ENCODE measurements at places on chromosomes 5 and 9.
A peak's percentile ranks its signal among the peaks of the same experiment; 100 is the strongest.

DNA sequence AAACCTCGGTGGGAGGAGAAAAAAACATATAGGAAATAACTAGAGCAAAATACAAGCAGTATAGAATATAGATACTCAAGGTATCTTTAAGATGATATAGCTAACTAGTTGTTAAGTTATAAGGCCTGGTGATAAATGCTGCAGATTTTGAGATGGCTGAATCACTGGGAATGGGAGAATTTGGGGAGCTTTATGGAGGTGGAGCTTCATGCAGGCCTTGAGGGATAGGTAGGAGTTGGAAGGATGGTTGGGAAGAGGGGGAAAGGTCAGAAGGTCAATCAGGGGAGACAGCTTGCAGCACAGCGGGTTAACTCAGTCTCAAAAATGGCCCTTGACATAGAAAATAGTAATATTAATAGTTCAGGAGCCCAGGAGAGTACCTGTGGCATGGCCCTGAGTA lies 34.8 kb downstream of the RAI14 start:
- no peak for DNase-seq

- no peak for DNase-seq
Observed at GRCh38 chr5:74810915-74811314, 43.9 kb downstream of the NSA2 start.

- no peak for DNase-seq
Observed at GRCh38 chr5:66621146-66621545, 25.0 kb downstream of the MAST4 start.

- DNase-seq: no peak
Observed at GRCh38 chr5:72386639-72387038, 66.5 kb downstream of the PTCD2 start.

GRCh38 chr9:116247284-116247683 lies 93.7 kb downstream of the PAPPA start:
- DNase-seq: no peak

DNA sequence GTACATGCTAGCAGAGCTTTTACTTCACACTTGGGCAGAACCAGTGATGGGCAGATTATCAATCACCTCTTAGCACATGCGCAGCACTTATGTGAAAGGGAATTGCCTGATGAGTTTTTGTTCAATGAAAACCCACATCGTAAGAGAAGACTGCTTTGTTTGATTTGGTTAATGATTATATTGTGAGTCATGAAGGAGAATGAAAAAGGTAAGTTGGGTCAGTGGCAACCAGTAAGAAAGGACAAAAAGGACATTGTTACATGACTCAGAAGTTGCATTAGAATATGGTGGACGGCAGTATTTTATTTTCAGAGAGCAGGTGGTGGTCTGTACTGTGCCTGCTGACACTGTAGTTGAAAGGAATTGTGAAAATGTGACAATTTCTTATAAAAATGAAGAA lies 127.4 kb downstream of the AOPEP start:
- DNase-seq: peak; percentile 63

- DNase-seq: peak; percentile 60
Observed at GRCh38 chr5:171336521-171337209, 27.6 kb downstream of the TLX3 start.

DNA sequence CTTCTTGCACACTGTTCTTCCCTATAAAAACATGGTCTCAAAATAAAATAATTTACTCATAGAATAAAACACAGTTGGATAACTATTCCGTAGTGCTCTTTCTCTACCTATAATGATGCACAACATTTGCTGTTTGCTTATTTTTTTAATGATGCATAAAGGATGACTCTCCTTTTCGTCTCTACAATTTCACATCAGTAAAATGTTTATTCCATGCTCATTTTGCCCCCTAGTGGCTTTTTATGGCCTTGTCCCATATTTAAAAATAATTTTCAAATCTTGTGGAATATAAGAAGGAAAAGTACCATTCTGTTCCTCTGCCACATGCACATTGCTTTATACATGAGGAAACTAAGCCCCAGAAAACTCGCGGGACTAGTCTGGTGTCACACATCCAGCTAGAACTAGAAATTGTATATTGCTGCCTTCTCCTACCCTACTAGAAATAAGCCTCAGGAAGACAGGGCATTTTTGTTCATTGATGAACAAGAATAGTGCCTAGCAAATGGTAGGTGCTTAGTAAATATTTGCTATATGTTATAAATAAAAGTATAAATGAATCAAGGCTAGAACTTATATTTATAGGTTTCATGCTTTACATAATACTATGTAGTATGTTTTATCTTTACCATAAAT lies 12.7 kb downstream of the KCTD16 start:
- DNase-seq: peak; percentile 32

DNA sequence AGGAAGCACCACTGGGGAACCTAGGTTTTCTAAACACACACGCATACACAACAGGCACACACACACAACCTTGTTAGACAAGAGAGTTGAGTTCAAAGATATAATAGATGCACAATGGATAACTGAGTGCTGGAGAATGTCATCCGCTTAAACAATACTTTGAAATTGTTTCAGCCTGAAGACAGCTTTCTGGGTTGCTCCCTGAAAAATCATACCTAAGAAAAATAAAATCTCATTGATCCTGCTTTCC lies 126.1 kb downstream of the TMEM161B start:
- DNase-seq: no peak

DNA sequence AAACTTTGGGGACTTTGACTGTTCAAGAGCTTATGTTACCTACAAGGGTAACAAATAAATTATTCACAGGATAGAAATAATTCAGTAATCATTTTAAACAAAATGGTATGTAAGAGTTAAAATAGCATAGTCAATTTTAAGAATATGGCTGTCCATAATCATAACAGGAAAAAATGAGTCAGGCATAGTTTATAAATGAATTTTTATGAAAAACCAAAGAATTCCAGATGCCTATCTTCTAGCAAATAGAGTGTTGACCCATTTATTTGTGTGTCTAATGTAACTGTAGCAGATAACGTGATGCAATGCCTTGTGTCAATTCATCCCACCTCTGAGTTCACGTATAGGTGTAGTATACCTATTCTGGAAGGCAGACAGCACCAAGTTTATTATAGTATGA lies 169.7 kb upstream of the CDH9 start:
- no peak for DNase-seq

GRCh38 chr5:74938250-74938933 lies 72.2 kb upstream of the FAM169A start:
- DNase-seq: no peak

DNA sequence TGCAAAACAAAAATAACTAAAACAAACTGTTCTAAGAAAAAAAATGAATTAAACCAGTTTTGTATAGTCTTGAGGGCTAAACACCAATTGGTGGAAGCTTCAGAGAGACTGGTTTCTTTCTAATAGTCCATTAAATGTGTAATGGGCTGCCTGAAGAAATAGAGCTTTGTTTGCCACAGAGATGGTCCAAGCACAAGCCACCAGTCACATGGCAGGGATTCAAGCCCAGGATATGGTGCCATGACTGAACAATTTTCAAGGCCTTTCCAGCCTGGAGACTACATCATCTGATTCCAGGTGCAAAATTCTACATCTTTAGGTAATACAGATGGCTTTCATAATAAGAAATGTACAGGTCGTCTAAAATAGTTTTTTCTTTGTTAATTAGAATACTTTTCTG lies 355.3 kb downstream of the NR2F1-AS1 start:
- no peak for DNase-seq

DNA sequence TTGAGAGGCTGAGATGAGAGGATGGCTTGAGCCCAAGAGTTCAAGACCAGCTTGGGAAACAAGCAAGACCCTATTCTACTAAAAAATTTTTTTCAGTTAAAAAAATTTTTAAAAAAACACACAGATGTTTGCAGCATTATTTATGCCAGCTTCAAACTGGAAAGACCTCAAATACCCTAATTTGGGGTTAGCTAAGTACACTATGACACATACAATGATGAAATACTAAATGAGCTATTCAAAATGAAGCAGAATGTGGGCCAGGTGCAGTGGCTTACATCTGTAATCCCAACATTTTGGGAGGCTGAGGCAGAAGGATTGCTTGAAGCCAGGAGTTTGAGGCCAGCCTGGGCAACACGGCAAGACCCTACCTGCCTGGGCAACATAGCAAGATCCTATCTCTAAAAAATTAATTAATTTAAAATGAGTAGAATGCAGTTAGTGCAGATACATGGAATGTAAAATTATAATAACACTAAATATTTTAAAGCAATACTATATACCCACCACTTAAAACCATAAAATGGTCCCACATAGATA lies 44.9 kb downstream of the LHFPL2 start:
- no peak for DNase-seq

DNA sequence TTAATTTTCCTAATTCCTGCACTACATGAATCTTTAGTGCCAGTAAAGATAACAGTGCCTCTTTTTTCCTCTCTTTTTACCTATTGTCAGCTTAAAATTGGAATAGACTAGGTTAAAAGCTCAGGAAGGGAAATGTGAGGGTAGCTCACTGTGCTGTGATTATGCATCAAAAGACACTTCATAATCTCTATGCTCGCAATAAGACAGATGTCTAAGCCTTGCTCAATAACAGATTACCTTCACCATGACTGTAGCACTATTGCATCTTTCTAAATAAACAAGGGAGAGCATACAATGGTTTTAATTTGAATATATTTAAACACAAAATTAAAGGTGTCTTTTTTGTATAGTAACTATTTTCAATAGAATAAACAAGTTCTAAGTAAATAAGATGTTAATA lies 130.1 kb downstream of the FBN2 start:
- no peak for DNase-seq

DNA sequence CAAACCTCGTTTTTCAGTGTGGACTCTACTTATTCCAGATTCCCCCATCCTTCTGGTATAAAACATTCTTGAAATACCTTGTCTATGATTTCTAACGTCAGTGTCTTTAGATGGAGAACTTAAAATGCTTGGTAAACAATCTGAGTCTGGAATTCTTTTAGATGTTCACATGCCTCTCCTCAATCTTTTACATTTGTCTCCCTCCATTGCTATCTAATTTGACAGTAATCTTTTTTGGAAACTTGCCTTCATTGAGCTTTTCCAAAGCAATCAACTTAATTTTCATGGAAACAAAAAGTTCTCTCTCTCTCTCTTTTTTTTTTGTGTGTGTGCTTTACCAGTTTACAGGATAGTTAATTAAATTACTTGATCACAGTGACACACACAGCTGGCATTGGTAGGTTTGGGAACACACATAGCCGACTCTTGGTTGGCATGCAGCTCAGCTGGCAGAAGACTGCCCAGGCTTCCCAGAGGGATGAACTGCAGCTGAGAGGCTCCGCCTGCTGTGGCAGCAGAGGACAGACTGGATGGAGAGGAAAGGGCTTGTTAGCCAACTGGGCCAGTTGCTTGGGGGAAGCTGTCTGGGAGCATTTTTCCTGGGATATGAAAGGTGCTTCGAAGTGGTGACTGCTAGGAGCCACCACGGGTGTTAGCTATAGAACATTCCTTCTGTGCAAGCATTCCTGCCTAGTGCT lies 271.3 kb downstream of the ZSWIM6 start:
- no peak for DNase-seq

DNA sequence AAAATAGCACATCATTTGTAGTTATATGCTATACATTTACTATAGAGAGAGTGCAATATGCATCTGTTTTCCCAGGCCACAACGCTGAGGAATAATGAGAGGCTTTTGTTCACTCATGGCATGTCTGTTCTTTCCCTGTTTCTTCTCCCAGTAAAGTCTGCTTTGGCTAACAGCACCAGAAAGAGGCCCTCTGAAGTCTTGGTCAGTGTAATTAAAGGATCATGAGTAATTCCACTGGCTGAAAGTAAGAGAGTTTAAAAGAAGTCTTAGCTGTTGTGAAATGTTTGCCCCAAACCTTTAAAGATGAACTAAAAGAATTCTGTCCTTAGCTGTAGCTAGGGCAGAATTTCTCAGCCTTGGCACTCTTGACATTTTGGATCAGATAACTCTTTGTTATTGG lies 228.8 kb downstream of the TLE4 start:
- no peak for DNase-seq

- no peak for DNase-seq
Observed at GRCh38 chr5:77430726-77431125, 61.4 kb downstream of the WDR41 start.

DNA sequence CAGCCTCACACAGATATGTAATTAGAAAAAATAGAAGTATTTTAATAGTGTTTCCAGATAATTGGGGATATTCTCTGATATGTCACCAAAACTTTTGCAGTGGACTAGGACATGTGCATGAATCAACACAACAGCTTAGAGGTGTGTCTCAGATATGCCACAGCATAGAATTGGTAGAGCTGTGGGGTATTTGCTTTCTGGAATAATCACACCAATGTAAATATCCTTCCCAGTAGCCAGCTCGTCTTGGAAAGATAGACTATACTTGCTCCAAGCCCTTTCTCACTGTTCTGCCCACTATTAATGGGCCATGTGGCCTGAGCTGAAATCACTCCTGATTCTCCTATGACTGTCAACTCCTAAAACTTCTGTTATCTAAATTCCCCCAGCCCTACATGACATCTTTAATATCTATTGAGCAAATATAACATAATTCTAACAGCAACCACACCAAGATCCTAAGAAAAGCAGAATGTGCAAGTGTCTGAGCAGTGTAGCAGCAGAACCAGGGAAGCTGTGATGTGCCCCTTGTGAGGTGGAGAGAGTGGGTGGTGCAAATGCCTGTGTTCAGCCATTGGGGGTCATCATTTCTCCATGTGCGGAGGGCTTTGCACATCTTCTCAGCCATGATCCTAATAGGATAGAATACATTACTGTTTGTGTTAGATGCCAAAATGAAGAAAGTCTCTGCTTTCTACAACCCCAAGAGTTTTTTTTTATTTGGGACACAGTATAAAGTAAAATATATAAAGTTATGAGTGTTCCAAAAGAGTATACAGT lies 65.0 kb downstream of the MELK start:
- DNase-seq: no peak

GRCh38 chr9:29657821-29658220 lies 2084.5 kb upstream of the C9orf72 start:
- no peak for DNase-seq

- DNase-seq: no peak
Observed at GRCh38 chr5:17314907-17315471, 97.6 kb downstream of the BASP1 start.

DNA sequence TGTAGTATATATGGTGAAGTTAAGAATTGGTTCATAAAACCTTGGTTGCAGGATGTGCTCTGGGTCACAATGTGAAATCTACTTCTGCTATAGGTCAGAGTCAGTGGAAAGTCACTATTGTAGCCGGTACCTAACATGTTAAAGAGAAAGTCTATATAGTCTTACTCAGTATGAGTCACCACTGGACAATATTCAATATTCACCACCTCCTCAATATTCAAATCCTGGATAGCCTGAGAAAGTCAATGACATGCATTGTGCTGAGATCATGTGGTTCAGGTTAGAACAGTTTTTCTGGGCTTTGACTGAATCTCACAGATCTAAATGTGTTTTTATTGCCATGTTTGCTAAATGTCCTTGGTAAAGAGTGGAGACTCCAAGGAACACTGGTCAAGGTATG lies 108.8 kb downstream of the HMHB1 start:
- DNase-seq: no peak

GRCh38 chr9:72315089-72315509 lies 49.9 kb downstream of the ZFAND5 start:
- peak; percentile 57 for DNase-seq
